ENCODE measurements at places on chromosomes 3 and 15.

DNA sequence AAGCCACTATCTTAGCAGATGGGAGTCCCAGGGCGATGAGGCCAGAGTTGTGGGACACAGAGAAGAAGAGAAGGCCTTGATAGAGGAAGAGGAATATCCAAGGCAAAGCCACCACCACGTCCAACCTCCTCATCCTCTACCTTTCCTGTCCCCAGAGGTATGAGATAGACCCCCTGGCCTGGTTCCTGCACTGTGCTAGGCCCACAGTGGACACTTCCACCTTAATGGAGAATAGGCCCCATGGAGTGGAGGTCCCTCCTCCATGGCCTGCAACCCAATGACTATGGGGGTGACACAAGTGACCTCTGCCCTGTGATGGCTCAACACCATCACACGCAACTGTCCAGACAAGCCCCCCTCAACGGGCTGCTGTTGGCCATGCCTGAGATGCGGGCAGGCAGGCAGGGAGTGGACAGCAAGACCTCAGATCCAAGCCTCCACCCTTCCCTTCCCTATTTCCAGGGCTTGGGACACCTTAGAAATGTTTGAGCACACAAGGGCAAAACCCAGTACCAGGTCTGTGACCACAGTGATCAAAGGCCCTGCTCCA, 36.8 kb downstream of the GRAMD2A start:
- no peak for DNase-seq

DNA sequence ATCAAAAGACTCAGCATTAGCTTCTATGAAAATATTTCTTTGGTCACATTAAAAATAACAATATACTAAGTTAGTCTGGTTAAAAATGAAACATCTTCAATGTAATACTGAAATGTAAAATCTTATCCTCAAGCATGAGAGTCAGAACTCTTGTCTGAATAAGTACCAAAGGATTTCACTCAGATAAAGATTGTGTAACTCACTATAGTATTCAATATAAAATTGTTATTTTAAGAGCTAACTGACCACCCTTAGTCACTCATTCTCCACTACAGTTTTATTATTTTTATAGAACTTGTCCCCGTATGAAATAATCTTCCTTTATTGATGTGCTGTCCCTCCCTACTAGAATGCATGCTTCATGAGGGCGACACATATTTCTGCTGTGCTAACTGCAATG, 426.3 kb downstream of the MECOM start:
- no peak for DNase-seq

- no peak for DNase-seq
Observed at GRCh38 chr3:169272532-169272931, 391.0 kb downstream of the MECOM start.

DNA sequence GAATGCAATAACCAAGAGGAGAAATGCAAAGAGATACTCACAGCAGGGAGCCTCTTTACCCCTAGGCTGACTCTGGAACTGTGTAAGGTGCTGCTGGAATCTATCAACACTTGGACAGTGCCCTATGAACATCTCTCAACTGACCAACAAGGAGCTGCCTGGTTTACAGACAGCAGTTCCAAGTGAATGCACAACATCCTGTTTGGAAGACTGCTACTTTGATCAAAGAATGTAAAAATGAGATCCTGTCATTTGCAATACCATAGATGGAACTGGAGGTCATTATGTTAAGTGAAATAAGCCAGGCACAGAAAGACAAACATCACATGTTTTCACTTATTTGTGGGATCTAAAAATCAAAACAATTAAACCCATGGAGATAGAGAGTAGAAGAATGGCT, 136.3 kb downstream of the IMPG2 start:
- no peak for DNase-seq

DNA sequence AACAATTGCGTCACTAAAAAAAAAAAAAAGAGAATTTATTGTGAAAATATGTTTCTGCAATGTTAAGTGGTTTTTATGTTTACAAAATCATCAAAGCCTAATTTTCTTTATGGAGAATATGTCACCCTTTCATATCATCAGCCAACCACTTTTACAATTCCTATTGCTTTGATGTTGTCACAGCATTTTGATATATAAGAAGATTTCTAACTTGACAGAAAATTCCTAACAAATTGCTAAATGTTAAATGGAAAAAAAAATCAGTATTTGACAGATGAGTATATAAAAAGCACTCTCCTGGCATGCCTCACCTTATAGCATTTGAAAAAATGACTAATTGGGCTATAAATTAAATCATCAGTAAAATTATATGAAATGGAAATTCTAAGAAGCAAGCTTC, 1457.3 kb upstream of the ALCAM start:
- no peak for DNase-seq
